ENCODE measurements at places on chromosomes 4 and X.
A peak's percentile ranks its signal among the peaks of the same experiment; 100 is the strongest.

DNA sequence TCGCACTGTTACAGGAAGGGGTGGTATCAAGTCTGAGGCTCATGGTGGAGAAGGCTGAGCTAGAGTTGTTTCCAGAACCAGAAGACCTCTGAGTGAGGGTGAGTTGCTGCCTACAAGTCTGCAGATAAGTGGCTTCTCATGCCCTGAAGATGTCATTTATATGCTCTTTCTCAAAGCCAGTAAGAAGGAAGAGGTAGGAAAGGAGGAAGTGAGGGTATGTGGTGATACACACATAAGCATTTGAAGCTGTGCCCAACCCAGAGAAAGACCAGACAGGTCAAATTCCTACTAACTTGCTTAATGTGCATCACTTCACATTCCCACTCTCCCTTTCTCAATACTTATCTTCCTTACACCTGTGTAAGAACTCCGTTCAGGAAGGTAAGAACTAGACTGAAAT lies at the start of gene PPBP:
PPBP (minus strand) TSS at position 130 of the 400 bp plus-strand sequence; CDS start at position 43, 87 bp downstream.
- DNase-seq, result no peak

GRCh38 chrX:87961471-87961870 lies 443.9 kb downstream of the KLHL4 start:
- no peak for DNase-seq

DNA sequence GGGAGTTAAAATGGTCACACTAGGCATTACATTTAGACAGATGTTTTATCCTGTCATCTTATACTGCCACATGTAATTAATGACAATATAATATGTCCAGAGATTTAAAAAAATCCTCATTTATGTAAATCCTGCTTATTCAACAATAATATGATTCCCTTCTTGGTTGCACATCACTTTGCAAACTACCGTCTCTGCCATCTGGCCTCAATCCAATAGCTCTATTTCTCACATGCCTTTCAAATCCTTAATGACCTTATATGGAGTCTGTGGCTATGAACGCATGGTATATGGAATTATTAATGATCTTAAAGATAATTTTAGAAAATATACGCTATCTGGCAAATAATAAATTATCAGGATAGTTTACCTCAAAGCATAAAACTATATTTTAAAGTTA lies 144.5 kb downstream of the NPNT start:
- no peak for DNase-seq

DNA sequence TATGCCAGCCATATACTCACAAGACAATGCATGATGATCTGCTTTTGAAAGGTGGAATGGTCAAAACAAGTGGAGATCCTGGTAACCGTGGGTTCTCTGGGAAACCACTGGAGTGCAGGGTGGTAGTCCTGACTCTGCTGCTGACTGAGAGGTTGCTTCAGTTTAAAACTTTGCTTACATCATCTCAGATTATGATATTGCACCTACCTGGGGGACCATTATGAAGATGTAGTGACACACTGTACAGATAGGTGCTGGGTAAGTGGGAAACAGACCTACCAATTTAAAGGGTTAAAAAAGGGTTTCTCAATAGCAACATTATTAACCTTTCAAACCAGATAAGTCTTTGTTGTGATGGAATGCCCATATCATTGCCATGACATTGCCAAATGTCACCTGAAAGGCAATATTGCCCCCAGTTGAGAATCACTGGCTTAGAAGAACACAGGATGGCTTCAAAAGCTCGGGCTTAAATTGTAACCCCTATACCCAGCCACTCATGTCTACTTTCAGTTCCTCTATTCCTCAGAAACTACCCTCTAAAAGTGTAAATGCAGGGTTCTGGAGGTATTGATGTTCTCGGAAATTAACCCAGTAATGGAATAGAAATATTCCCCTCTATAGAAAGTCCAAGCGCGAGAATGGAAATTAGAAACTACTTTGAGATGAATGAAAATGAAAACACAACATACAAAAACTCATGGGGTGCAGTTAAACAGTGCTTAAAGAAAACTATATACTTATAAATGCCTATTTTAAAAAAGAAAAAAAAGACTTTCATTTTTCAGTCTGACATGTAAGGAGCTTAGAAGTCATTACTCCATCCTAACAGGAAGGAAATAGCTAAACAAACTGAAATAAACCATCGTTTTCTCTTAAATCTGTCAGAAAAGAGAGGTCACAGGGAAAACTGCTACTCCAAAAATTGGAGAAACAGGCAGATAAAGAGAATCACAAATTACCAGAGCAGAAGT lies 65.8 kb downstream of the ARHGEF6 start:
- DNase-seq, result no peak

- DNase-seq, result no peak
Measured at GRCh38 chr4:173448608-173449379, 49.9 kb upstream of the SCRG1 start.

GRCh38 chr4:188780686-188781085 lies 641.4 kb downstream of the TRIML1 start:
- no peak for DNase-seq

DNA sequence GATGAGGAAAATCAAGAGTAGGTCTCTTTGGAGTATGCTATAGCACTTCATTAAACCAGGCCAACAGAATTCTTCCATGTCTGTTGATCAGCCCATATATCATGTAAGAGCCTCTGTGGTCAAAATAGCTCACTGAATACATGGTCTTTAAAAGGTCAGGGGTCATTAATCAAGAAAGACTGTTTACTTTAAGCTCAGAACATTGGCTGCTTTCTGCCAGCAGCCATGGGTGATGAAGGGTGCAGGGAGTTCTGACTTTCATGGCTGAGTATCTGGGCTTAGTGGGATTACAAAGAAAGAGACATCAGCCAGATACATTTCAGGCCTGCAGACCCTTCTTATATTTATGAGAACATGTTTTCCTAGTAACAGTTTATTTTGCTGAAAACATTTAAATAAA lies 7.1 kb upstream of the C4orf54 start:
- no peak for DNase-seq

DNA sequence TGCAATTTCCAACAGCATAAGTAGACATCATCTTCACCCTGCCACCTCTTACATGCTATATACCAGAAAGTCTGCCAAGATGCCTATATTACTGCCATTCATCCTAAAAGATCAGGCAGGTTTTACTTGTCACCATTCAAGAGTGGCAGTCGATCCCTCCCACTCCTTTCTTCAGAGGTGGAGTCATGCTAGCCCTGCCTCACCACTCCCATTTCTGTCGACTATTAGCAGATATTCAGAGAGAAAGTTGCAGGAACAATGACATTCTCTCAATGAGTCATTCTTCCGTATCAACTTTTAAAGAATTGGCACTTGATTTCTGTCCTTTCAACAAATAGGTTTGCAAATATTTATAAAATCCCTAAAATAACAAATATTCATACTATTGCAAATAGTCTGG lies 1060.1 kb downstream of the ADGRL3 start:
- DNase-seq, result no peak

GRCh38 chr4:187276736-187277408 lies 553.2 kb upstream of the FAT1 start:
- no peak for DNase-seq

GRCh38 chr4:1406981-1407656 lies 877 bp upstream of the NKX1-1 start:
- peak; percentile 29 for DNase-seq
